ENCODE measurements at places on chromosomes 2 and 18. TPM values are rescaled to one million over a fixed set of nuclear protein-coding genes. Genes with fewer than 3 reads are reported as not detected.

The KIAA2012 gene
- not detected for total RNA-seq

The REG3A gene
- total RNA-seq: not detected

The APCDD1 gene
- not detected for total RNA-seq

The EFEMP1 gene
- 8,510 TPM for total RNA-seq

The ZNF892 gene
- 3.6 TPM for total RNA-seq

The RNF149 gene
- total RNA-seq: 45.0 TPM

The SFT2D3 gene
- 6.2 TPM for total RNA-seq

The SPHKAP gene
- not detected for total RNA-seq

The PIEZO2 gene
- total RNA-seq: 311 TPM

The SLC25A52 gene
- 0.17 TPM for total RNA-seq

The DGKD gene
- 17.0 TPM for total RNA-seq

The DPP10 gene
- under 0.01 TPM for total RNA-seq

The MRO gene
- total RNA-seq: not detected

The ANO7 gene
- 1.2 TPM for total RNA-seq

The IL1B gene
- total RNA-seq: not detected

The AGFG1 gene
- 35.2 TPM for total RNA-seq

The TCF23 gene
- total RNA-seq: not detected

The SP9 gene
- total RNA-seq: not detected

The G6PC2 gene
- not detected for total RNA-seq

The RAB31 gene
- total RNA-seq: 154 TPM

The RPE gene
- total RNA-seq: 86.6 TPM

The INSIG2 gene
- total RNA-seq: 21.9 TPM

The INHBB gene
- total RNA-seq: 32.7 TPM

The NDC80 gene
- total RNA-seq: 3.8 TPM

The ALPI gene
- not detected for total RNA-seq

The ESPNL gene
- not detected for total RNA-seq

The CD302 gene
- total RNA-seq: 13.1 TPM

The TP53I3 gene
- total RNA-seq: 40.9 TPM

The RGPD4 gene
- not detected for total RNA-seq

The CYP27A1 gene
- total RNA-seq: 12.7 TPM

The DSG1 gene
- not detected for total RNA-seq

The SH2D6 gene
- total RNA-seq: 0.11 TPM

The MLPH gene
- total RNA-seq: 3.3 TPM

The RSAD2 gene
- under 0.01 TPM for total RNA-seq

The ARL5A gene
- total RNA-seq: 102 TPM

The CHPF gene
- 0.17 TPM for total RNA-seq

The MTERF4 gene
- 32.1 TPM for total RNA-seq

The LYG1 gene
- 0.34 TPM for total RNA-seq

The GKN1 gene
- not detected for total RNA-seq

The UGP2 gene
- total RNA-seq: 129 TPM

The TBR1 gene
- under 0.01 TPM for total RNA-seq

The PSMA8 gene
- not detected for total RNA-seq

The LHCGR gene
- total RNA-seq: not detected

The PLEKHH2 gene
- total RNA-seq: under 0.01 TPM

The CASP8 gene
- total RNA-seq: 8.8 TPM

The GAL3ST2 gene
- total RNA-seq: not detected

The SLC40A1 gene
- 153 TPM for total RNA-seq

The CCDC85A gene
- total RNA-seq: 0.69 TPM
